ENCODE measurements at places on chromosomes 2 and 18.

GRCh38 chr2:49988276-49988675 lies 834.0 kb upstream of the FSHR start:
- no peak for DNase-seq

- DNase-seq: no peak
Observed at GRCh38 chr2:192002418-192002817, 155.5 kb upstream of the CAVIN2 start.

- no peak for DNase-seq
Observed at GRCh38 chr2:164624316-164624715, 3.0 kb upstream of the GRB14 start.

DNA sequence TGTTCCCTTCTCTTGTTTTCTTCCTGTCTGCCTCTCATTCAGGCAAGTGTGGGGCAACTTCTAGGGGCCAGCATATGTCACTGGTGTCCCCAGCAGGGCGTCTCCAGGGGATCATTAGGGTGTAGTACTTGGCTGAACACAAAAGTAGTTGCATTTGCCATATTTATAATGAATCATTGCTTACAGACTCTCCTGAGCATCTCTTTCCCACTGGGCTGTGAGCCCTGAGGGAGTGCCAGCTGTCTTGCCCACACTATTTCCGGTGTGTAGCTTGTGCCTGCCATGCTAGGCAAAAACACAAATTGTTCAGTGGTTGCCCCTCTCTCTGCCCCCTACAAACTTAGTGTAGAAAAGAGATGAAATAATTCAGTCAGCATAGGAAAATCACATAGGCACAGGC lies 40.8 kb upstream of the SCLY start:
- no peak for DNase-seq

DNA sequence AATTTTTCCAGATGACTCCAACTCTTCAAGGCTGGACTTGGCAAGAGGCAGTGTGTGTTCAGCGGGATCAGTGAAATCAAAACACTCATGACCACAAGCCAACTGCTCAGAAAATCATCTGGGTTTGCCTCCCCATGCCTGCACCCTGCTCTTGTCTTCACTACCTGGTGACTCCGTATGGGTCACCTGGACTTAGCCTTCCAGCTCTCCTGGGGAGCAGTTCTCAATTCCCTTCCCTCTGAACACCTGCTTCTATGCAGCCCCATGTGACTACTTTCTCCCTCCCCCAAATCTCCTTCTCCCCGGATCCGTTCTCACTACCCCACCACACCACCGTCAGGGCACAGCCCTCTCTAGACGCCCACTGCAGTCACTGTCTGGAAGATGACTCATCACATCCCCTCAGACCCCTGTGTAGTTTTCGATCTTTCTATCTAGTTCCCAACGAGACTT lies 130.2 kb upstream of the ID2 start:
- no peak for DNase-seq

DNA sequence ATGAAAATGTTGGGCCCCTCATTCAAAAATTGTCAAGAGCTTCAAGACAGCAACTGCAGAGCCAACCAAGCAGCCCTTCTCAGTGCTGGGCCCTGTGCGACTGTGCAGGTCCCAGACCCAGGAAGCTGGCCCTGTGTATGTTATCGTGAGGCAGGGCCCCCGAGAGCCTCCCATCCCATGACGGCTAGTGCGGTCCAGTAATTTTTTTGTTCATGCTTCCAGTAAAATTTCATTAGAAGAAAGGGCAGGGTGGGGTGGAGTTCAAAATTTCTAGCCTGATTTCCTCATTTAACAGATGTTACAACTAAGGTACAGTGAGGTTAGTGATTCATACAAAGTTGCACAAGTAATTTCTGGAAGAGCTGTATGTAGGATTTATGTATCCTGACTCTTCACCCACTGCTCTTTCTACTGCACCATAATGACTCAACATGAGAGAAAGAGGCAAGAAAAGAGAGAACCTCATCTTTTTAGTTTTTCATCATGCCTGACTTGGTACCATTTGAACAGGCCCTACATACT lies 105.5 kb downstream of the ZEB2 start:
- no peak for DNase-seq

DNA sequence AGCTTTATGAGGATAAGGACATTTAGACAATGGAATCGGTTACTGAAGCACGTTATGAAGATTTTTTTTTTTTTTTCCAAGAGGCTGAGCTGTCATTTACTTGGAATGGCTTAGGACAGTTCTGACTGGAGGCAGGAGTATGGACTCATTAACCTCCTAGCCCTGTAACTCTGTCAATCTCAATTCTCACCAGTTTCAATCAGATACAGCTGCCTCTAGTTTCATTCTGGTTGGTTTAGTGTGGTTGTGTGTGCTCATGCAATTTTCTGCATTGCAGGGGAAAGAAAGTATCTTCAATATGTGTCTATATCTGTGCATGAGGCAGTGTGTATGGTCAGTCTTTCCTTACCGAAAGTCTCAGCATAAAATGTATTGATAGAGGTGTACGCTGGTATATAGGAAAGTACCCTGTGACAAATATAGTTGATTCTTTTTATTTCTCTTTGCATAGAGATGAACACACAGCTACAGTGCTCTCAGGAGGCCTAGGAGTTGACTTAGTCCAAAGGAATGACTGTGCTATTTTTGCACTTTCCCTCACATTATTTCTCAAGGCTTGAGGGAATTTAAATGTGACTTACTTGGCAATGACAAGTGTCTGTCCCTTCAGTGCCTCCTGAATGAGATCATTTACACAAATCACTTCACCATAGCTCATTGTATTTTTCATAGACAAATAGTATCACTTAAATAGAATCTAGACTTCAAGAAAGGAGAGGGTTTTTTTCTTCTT lies 50.5 kb upstream of the GRB14 start:
- no peak for DNase-seq

DNA sequence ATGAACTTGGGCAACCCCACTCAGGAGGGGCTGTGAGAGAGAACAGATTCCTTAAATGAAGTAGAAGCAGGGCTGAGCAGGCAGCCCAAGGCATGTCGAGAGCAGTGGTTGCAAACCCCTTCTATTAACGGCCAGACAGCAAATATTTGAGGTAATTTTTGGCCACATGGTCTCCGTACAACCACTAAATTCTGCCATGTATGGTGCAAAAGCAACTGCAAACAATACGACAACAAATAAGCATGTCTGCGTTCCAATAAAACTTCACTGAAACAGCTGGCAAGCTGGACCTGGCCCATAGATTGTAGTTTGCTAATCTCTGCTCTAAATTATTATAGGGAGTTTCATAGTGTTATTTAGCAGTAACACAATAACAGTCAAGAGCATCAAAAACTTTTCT lies 217.0 kb upstream of the ZNF521 start:
- no peak for DNase-seq

GRCh38 chr2:241612156-241613016 lies 24.6 kb downstream of the THAP4 start:
- DNase-seq: no peak

DNA sequence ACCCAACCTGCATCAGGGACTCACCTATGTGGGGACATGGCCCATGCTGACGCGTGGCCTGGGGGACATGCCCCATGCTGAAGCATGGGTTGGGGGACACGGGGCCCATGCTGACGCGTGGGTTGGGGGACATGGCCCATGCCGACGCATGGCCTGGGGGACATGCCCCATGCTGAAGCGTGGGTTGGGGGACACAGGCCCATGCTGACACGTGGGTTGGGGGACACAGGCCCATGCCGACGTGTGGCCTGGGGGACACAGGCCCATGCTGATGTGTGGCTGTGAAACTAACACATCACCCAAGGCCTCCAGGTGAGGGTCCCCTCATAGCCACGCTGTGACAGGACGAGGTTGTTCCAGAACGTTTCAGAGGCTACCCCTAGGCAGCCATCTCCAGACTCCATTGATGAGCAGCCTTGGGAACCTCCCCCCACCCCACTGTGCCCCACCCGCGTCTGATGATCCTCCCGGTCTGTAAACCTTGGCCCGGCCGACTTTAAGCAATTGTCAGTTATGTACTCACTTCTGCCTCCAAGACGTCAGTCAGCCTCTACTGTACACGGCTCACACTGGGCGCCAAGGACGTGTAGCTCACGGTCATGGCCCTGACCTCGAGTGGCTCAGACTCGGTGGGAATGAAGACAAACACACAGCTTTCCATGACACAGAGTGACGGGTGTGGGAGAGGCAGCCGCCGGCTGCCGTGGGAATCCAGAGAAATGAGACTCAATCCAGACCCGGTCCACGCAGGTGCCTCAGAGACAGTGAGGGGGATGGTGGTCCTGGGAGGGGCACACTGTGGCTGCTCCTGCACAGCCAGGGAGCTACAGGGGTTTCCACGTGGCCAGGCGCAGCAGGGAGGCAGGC lies 50.2 kb upstream of the SLC66A3 start:
- no peak for DNase-seq

DNA sequence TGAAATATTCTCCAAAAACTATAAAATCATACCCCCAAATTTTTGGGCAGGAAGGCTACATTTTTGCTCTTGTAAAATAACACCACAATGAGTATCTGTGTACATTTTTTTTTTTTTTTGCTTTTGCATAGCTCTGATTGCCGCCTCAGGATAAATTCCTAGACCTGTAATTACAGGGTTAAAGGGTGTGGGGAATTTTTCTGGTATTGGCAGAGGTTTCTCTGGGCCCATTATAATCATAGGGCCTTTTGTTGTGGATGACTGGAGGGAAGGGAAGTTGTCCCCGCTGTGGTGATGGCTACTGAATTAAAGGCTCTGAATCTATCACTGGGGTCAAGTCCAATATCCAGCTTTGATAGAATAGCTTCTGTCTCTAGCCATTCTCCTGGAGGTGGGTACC lies 26.6 kb downstream of the CCDC195 start:
- DNase-seq: no peak

DNA sequence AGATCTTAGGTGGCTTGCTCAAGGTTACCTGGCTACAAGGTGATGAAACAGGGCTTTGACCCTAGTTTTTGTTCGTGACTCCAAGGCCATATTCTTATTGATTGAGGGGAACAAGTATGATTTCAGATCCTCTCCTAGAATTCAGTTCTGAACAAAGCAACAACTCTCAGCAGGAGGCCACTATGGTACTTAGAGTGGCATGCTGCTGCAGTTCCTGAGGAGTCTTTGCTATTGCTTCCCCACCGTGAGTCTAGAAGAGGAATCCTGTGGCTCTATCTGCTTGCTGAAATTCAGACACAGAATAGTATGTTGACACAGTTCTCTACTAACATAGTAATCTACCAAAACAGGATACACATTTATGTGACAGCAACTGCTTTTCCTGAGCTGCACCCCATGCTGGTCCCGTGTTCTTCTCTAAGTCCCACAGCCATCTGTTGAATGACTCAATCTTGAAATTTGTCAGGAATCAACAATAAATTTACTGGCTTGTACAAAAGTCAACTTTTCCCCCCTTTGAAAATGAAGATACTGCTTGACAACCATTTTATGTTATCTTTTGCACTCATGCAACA lies 4.1 kb downstream of the TGFBRAP1 start:
- DNase-seq: peak; percentile 56

- no peak for DNase-seq
Observed at GRCh38 chr2:5374762-5375161, 317.4 kb upstream of the SOX11 start.

DNA sequence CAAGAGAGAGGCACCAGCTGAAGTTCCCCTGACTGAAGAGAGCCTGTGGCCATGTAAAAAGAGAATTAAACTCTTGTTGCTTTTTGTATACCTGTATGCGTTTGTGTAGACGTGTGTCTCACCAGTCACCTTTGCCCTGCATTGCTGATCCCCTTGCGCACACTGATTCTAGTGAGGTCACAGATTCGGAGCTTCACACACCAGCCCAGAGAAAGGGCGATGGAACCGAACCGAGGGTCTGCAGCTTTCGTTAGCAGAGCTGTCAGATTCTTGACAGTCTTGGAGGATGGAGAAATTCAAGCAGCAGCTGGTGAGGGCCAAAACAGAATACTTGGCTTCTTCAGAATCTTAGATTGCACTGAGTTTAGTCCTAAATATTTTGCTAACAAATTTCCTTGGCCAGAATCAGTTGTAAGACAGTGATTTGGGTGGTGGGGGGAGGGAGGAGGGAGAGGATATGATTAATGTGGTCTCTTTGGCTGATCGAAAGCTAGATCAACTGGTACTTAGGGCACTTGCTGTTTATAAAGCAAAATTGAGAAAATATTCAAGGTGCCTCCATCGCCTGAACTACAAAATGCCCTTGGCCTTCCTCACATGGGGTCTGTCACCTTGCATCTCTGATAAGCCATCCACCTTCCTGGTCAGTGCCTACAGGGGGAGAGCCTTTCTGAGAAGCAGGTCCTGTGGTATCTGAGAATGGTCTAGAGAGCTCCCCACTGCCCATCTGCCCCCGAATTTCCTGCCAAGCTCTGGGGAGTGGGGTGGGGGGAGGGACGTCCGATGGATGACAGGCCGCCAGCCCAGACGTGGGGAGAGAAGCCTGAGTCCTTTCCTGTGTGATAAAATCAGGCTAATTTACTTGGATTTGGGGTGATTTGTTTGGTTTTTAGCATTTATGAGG lies 123.5 kb downstream of the CABLES1 start:
- DNase-seq: no peak

DNA sequence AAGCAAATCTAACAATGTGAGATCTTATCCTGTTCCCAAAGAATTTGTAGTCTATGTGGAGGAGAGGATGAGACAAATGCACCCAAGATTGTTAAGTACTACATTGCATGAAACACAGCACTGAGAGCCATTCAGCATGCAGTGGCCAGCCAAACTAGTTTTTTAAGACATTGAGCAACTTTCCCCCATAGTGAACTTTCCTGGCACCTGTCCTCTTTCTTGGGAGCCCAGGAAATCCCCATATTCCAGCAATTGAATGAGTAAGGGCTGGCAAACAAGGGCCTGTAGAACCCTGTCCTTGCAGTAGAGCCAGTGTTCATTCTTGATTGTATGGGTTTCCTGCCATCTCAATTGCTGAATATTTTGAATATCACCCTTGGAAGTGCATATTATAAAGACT lies 58.8 kb upstream of the FIGN start:
- no peak for DNase-seq

DNA sequence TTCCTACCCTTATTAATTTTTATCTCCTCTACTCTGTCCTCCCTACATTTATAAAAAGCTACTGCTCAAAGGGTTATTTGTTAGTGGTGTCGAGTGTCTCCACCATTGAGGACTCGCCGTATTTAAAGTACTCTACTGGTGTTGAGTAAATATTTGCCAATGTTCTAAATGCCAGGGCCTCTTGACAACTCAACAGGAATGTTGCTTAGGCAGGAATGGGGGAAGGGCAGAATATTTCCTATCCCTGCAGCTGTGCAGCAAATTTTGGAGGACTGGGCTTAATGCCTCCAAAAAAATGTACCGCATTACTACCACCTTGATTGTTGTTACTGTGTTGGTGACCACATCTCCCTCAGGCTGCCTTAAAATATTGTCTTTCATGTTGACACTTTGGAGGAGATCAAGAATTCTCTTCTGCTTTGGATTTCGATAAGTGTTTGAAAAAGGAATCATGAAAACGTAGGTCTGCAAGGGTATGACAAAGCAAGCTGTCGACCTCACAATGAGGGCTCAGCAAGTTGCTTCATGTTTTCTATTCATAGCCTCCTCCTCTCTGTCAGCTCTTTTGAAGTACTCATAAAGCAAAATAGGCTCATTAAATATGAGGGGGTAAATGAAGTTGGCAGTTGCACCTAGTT lies 84.3 kb downstream of the EFEMP1 start:
- no peak for DNase-seq

- no peak for DNase-seq
Observed at GRCh38 chr2:67904566-67904965, 158.2 kb downstream of the C1D start.
